ENCODE measurements at places on chromosomes 13 and 19. TPM values are rescaled to one million over a fixed set of nuclear protein-coding genes. Genes with fewer than 3 reads are reported as not detected.

- no peak overlapping the region for H3K27ac ChIP-seq
- H3K27me3 ChIP-seq, result no peaks in the 10 kb centered on the region
- H3K4me3 ChIP-seq, result no peak overlapping the region
- peaks cover 9% of the 10 kb centered on the region for H3K36me3 ChIP-seq
Observed at GRCh38 chr19:3975144-3975543, 4.2 kb upstream of the DAPK3 start.

CALR3 gene
- total RNA-seq, result not detected

CDC34 gene
- 93.0 TPM for total RNA-seq

- H3K4me3 ChIP-seq, result no peak overlapping the region
- DNase-seq, result no peak
- H3K4me1 ChIP-seq, result no peaks in the 10 kb centered on the region
- no peaks in the 10 kb centered on the region for H3K36me3 ChIP-seq
Observed at GRCh38 chr13:54175466-54175865, 1146.9 kb downstream of the OLFM4 start.

DNA sequence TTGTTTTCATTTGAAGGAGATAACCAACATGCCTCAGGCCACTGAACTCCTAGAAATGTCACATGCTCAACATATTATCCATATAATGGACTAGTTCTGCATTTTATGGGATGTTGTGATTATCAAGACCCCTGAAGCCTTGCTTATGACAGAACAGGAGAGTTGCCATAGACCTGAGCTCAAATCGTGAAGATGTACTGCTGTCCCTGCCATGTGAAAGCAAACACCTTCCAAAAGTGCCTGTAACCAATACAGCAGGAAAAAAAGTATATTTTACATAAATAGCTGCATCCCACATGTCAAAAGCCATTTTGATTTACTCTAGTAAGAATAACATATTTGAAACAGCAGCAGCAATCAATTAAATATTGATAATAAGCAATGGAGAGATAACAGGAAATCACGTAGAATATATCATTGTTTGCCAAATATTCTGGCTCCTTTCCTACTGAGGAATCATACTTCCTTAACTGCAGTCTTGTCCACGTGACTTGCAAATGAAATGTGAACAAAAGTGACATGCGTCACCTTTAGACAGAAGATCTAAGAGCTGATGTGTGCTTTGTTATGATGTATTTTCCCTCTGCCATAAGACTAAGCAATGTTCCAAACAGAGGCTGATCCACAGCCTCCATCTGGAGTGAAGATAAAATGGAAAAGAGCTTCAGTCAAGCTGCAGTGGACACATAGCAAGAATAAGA, 33.5 kb downstream of the SLC25A30 start:
- H3K27me3 ChIP-seq, result no peaks in the 10 kb centered on the region
- H3K27ac ChIP-seq, result no peak overlapping the region
- H3K36me3 ChIP-seq, result peaks cover 16% of the 10 kb centered on the region
- no peak for DNase-seq
- H3K4me3 ChIP-seq, result no peak overlapping the region

- peaks cover 25% of the 10 kb centered on the region for H3K4me1 ChIP-seq
- H3K27me3 ChIP-seq, result no peaks in the 10 kb centered on the region
- H3K36me3 ChIP-seq, result peaks cover 9% of the 10 kb centered on the region
- DNase-seq, result no peak
- H3K27ac ChIP-seq, result no peak overlapping the region
Observed at GRCh38 chr13:41700790-41701310, 243.5 kb downstream of the RGCC start.

HIPK4 gene
- total RNA-seq, result not detected
